ENCODE measurements at places on chromosomes 1 and 21.

- DNase-seq: no peak
Observed at GRCh38 chr1:209546390-209547085, 37.0 kb upstream of the CAMK1G start.

GRCh38 chr1:180905927-180906326 is 6.8 kb upstream of the KIAA1614 start:
- no peak for DNase-seq

- no peak for DNase-seq
Observed at GRCh38 chr1:237590386-237590785, 300.3 kb downstream of the ZP4 start.

DNA sequence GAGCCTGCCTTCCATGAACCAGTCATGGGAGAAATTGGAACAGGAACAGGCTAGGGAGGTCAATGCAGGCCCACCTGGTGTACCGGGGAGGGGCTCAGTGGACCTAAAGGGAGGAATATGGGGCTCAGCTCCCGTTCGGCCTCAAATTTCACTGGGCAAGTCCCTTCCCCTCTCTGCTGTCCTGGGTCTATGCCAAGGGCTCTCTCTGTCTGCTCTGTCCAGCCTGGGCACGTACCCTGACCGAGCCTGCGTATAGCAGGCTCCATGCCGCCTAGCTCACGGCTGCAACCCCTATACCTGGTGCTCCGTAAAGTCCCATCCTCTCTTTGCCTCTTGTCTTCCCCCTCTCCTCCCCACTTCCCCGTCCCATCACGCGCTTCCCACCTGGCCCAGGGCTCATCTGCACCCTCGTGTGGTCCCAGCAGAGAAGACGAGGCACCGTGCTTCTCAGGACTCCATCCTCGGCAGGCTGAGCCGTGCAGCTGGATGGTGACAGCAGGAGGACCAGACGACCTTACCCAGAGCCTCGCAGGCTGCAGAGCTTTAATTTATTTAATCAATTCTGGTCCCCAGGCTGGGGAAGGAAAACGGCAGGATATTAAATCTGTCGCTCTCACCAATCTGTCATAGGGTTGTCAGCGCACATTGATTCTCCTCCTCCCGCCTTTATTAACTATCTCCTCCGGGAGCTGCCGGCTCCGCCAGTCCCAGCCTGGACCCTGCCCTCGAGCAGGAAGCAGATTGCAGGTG is 25.0 kb upstream of the DISP3 start:
- DNase-seq: no peak

DNA sequence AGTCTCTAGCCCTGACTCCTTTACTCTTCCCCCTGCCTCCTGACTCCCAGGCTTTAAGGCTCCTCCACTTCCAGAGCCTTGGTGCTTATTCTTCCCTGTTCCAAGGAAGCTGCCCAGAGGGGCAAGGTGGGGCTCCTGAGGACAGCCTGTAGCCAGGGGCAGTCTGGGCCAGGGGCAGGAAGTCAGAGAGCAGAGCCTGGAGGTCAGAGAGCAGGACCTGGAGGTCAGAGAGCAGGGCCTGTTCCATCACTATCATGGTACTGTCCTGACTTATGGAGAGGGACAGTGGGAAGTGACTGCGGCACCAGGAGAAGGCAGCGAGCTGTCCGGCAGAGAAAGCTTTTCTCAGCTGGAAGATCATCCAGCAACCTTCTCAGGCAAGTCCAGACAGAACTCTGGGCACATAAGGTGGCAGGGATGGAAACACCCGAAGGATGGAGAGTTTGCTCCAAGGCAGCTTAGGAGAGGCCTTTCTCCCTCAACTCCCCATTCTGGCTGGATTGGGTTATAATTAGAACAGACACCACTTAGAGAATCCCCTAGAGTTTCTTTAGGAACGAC is 25.0 kb downstream of the PLXNA2 start:
- DNase-seq: no peak

DNA sequence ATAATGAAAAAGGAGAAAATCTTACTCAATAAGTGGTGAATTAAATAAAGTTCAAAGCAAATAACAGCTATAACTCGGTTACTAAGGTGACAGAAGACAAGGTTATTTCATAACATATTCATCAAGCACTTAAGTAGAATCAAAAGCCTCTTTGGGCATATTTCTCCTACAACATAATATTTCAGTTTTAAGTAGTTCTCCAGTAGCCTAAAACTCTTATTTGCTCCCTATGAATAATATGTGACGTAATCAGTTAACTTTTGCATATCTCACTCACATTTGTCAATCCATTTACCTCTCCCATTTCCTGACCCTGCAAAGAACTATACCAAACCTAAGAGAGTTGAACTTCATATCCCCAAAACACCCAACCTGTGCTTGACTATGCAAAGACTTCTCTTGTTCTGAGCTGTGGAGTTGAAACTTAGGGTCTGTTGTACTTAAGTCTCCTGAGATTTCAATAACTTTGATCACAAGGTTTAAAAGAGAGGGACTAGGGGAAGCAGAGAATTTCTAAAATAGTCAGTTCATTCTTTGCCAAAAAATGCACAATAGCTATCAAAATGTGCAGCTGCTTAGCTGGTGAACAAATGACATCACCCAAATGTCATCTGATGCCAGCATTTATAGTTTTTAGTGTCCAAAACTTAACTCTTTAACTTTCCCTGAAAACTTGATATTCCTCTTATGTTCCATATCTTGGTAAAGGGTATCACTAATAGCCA is 37.2 kb downstream of the TTLL7 start:
- no peak for DNase-seq

GRCh38 chr1:202274611-202275010 is 67.1 kb downstream of the UBE2T start:
- no peak for DNase-seq

- no peak for DNase-seq
Observed at GRCh38 chr1:64934115-64934877, 32.1 kb downstream of the JAK1 start.

DNA sequence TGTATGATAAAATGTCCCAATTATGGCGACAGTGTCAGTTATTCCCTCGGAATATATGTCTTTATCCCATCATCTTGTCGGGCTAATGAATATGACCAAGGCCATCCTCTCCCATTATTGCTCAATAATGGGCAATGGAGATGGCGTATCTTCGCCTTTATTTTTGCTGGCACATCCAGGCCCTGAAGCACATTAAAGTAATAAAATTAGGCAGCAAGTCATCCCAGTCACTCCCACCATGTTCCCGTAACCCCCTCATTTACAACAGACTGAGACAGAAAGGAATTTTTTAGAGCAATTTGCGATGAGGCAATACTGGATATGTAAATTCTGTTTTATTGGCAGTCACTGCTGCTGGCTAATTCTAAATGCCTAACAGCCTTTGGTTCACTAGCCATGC is 35.3 kb downstream of the CLIC6 start:
- DNase-seq: no peak

- DNase-seq: no peak
Observed at GRCh38 chr1:37270639-37271038, 203.7 kb upstream of the ZC3H12A start.

DNA sequence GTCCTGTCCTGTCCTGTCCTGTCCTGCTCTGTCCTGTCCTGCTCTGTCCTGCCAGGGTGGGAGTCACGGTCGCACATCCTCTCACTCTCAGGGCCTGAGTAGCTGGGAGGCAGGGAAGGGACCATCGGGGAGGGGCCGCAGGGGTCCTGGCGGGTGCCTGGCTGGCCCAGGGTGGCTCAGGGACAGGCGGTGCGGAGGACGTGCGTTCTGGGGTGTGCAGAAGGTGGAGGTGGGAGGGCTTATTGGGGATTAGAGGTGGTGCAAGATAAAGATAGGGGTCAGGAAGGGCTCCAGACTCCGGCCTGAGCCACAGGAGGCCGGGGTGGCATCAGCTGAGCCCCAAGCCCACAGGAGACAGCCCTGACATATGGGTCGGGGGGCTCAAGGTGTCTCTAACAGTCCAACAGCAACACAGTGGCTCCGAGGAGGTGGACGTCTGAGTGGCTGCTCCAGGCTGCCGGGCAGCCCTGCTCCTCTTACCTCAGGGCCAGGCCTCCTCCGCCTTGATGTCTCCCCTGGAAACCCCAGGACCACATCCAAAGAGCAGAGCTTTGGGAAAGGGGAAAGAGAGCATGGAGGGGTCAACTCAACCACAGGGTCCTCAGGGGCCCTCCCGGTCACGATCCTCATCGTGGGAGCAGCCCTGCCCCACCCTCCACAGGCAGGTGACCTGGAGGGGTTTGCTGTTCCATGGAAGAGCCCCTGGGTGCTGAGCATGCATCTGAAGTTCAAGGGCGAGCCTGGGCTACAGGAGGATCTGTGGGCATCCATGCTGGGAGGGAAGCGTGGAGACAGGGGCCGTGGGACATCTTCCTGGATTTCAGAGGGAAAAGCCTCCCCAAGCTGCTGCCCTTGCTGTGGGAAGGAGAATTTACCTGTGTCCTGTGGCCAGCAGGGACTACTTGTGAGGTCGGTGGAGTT is 39.6 kb upstream of the ADARB1 start:
- no peak for DNase-seq
